ENCODE measurements at places on chromosomes 13 and 19.

- DNase-seq: no peak
Observed at GRCh38 chr13:44698066-44698465, 121.9 kb upstream of the TSC22D1 start.

DNA sequence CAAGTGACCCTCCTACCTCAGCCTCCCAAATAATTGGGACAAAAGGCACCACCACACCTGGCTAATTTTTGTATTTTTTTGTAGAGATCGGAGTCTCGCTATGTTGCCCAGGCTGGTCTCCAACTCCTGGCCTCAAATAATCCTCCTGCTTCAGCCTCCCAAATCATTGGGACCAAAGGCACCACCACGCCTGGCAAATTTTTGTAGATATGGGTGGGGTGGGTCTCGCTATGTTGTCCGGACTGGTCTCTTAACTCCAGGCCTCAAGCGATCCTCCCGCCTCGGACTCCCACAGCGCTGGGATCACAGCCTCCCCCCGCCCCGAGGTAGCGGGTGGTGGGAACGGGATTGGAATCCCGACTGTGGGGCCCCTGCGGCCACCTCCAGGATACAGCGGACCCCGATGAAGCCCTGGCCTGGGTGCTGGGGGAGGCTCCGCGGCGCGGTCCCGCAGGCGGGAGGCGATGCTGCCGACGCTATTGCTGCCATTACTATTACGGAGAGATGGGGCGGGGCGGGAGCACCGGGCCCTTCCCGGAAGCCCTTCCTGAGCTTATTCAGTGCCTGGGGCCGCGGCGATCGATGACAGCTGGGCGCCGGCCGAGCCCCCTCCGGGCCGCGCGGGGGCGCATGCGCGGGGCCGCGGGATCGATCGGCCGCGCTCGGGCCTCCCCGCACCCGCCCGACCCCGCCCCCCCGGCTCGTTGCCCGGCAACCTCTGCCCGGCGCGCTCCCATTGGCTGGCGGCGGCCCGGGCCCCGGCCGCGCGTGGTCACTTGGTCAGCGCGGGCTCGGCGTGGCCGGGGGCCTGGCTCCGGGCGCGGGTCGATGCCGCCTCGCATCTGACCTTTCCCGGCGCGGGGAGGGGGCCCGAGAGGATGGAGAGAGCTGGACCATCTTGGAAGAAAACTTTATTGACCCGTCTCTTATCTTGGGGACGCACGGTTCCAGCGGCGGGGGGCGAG is 27.9 kb upstream of the ONECUT3 start:
- no peak for DNase-seq

GRCh38 chr13:80109303-80109702 is 231.6 kb downstream of the SPRY2 start:
- no peak for DNase-seq

- no peak for DNase-seq
Observed at GRCh38 chr19:4430760-4431159, 26.8 kb downstream of the UBXN6 start.

DNA sequence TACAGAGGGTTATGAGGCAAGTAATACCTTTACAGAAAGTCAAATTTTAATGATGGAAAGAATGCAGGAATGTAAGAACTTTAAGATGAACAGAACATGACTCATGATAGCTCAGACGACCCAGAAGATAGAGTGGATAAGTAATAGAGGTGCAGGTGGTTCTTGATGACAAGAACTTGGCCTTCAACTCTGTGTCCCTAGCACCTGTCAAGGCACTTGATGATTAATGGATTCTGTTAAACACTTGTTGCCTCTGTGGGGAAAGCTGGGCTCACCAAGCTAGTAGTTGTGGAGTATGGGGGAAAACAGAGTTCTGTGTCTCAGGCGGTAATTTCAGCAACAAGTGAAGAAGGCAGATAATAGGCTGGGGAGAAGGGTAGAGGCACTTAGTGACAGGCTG is 306.2 kb downstream of the ATP8A2 start:
- no peak for DNase-seq

- DNase-seq: no peak
Observed at GRCh38 chr13:38781539-38781938, 94.7 kb downstream of the FREM2 start.

- no peak for DNase-seq
Observed at GRCh38 chr13:97423300-97424045, 10.5 kb upstream of the RAP2A start.

DNA sequence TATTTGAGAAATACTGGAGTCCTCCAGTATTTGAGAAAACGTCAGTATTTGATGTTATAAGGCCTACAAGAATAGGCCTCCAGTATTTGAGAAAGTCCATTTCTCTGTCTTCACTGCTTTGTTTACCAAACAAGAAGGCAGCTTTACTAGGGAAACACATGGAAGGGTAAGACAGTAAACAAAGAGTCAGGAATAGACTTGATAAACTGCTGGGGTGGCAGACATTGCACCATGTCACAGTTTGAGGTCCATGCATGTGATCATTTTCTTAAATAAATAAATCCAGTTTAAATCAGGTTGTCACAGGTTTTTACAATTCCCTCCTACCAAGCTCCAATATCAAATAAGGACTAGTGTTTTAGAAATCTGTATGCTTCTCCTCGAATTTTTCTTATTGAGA is 1431.0 kb upstream of the SPRY2 start:
- DNase-seq: no peak

DNA sequence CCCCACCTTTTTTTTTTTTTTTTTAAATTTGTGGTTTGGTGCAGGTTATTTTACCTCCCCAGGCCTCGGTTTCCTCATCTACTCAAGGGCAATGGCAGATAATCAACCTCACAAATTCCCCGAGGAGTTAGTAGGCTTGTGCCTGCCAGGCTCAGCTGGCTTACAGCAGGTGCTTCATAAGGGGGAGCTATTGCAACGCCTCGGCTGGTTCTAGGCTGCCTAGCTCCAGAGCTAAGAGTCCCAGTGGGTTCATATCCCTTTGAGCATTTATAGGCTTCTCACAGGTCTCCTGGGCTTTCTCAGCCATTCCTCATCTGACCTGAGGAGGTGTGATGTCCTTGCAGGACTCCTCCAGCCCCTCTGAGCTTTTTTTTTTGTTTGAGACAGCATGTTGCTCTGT is 10.6 kb downstream of the BCKDHA start:
- no peak for DNase-seq

DNA sequence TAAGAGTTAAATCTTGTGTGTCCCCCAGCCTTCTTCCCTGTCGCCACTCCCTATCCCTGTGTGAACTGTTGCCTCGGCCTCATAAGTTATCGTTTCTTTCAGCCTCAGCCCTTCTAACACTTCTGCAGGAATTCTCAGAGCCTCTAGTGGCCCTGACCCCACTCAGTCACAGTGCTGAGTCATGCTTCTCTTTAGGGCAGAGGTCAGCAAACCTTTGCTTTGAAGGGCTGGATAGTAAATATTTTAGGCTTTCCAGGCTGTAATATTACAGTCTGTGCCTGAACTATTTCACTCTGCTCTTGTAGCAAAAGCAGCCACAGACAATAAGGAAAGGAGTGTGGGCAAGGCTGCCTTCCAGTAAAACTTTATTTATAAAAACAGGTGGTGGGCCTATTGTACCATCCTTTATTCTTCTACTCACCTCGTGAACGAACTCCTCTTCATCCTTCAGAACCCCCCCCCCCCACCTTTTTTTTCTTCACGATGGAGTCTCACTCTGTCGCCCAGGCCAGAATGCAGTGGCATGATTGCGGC is 22.1 kb downstream of the MYO9B start:
- no peak for DNase-seq

DNA sequence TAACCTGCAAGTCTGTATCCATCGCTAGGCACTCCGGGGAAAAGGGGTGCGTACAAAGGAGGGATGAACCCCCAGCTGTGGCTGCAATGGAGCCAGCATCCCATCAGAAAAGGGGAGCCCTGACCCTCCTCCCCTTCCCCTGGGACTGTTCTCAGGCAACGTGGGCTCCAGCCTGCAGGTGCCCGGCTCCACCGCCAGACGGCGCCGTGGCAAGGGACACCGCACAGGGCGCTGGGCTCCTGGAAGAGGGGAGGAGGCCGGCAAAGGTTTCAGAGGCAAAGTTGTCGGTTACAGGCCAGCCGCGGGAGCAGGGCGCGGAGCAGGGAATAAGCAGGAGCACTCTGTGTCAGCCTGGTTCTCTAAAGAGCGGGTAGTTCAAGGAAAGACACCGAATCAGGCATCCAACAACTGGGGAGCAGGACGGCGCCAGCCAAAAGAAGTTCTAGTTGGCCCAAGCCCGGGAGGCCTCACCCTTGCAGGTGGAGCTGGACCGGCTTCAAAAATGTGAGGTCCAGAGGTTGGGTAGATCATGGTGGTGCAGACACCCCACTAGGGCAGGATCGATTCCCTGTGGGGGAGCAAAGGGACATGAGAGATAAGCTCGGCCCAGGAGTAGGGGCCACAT is 53.0 kb upstream of the ATP12A start:
- DNase-seq: peak; percentile 43

DNA sequence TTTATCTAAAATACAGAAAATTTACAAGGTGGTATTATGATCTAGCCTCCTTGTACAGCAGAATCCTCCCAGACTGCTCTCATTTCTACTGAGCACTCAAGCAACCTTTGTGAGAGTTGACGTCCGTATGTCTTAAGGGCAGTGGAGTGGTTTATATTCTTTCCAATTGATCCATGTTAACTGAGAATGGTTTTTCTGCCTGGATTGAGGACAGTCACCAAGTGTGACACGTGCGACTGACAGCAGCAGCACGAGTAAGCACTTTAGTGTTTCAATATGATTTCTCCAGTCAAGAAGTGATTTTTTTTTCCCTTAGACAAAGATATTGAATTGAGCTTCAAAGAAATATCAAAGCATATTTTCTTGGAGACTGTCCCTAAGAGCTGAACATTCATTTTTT is 901.7 kb downstream of the PCDH9 start:
- no peak for DNase-seq

GRCh38 chr13:89610331-89610730 is 1737.2 kb upstream of the MIR17HG start:
- DNase-seq: no peak

GRCh38 chr13:33172911-33173310 is 112.6 kb downstream of the STARD13 start:
- no peak for DNase-seq

GRCh38 chr19:1860042-1860775 is 3.2 kb downstream of the KLF16 start:
- DNase-seq: no peak

GRCh38 chr19:49875857-49876421 is 1.2 kb downstream of the AKT1S1 start:
- DNase-seq: no peak

GRCh38 chr19:45769821-45770191 is 754 bp upstream of the SIX5 start:
- no peak for DNase-seq

- no peak for DNase-seq
Observed at GRCh38 chr19:17339088-17339741, 1.9 kb downstream of the GTPBP3 start.

DNA sequence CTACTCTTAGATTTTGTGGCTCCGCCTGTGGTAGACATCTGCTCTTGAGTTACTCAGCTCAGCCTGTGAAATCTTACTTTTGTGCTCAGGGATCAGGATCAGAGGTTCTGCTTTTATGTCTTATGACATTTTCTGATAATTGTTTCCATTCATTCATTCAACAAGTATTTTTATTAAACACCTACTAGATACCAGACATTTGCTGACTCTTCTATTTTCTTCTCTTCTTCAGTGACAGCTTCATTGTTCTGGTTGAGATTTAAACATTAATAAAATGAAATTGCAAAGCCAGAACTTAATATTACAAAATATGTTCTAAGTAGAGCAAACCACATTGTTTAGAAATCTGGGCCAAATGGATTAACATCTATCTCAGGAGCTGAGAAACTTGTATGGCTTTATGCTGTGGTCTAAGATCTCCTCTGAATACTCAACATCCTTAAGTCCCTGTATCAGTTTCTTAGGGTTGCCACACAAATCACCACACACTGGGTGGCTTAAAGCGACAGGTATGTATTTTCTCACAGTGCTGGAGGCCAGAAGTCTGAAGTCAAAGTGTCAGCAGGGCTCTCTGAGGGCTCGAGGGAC is 15.8 kb upstream of the MICU2 start:
- no peak for DNase-seq

DNA sequence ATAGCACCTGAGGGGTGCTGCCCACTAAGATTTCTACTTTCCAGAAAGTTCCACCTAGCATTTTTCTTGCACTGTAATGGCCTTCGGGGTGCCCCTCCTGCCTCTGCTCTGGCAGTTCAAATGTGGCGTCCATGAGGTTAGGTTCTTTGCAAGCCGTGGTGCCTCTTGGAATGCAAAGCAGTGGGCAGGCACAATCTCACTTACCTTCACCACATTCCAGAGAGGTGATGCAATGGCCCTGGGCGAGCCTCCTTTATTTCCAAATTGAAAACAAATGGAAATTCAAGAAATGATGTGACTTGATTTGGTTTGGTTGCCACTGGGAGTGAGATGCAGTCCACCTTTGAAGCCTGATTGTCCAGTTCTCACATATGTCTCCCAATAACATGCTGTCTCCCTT is 46.9 kb downstream of the FGF9 start:
- peak; percentile 49 for DNase-seq

- no peak for DNase-seq
Observed at GRCh38 chr13:38862443-38862842, 128.2 kb downstream of the STOML3 start.

GRCh38 chr19:10379880-10380312 is 476 bp downstream of the TYK2 start:
- no peak for DNase-seq

DNA sequence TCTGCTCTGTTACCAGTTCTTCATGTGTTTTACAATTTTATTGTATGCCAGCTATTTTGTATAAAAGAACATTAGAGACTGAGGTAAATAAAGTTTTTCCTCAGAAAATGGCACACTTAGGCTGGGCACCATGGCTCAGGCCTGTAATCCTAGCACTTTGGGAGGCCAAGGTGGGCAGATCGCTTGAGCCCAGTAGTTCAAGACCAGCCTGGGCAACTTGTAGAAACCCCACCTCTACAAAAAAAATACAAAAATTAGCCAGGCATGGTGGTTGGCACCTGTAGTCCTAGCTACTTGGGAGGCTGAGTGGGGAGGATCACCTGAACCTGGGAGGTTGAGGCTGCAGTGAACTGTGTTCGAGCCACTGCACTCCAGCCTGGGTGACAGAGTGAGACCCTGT is 32.0 kb downstream of the CCDC8 start:
- no peak for DNase-seq

- DNase-seq: no peak
Observed at GRCh38 chr13:95647321-95647720, 2.8 kb upstream of the DZIP1 start.

- no peak for DNase-seq
Observed at GRCh38 chr13:36543671-36544070, 111.4 kb downstream of the CCNA1 start.

DNA sequence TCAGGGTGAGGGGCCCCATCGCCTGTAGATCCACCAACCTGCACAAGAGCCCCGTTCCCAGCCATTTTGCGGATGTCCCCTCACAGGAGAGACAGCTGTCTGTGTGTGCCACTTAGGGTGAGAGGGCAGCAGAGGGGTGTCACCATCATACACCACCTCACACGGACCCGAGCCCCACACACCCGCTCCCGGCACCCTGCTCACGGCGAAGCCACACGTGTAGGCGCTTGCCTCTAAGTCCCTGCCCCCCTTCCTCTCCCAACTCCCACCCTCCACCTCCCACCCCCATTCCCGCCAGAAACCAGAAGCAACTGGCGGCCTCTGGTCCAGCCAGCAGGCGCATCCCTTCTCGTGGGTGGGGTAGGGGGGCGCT is 4.0 kb upstream of the DPF1 start:
- no peak for DNase-seq
